ENCODE measurements at places on chromosomes 13 and 19. TPM values are rescaled to one million over a fixed set of nuclear protein-coding genes. Genes with fewer than 3 reads are reported as not detected.
A peak's percentile ranks its signal among the peaks of the same experiment; 100 is the strongest.

GRCh38 chr13:113393226-113393562 lies 29.3 kb upstream of the GRTP1 start:
- DNase-seq: no peak

DNA sequence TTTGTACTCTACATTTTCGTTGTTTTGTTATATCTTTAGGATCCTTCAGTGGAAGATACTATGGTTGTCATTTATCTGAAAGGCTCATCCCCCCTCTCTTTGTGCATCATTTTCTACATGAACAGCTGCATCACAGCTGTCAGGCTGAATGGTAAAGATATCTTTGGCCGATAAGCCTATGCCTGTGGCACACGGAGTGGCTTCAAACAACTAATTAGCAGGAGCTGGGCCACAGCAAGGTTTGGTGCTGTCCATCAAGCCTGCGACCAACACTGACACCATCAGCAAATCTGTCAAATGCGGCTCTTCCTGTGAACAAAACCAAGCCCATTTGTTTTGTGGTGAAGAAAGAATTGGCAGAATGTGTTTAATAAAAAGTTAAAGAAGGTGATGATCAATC lies 334.4 kb downstream of the PCDH9 start:
- no peak for DNase-seq

DNA sequence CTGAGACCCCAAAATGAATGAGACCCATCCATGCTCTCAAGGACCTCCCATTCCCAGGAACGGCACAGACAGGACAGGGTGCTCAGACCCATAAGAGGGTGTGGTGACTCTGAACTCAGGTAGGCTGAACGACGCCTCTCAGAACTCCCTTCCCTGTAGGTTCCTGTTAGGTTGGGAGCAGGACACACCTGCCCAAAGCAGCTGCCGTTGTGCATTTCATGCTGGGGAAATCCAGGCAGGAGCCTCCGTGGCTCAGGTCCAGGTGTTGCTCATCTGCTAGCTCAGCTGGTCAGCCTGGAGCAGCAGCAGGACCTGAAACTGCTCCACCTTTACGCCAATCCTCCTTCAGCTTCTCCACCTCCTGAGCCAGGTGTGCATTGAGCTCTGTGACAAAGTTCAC lies 19.1 kb upstream of the TEX101 start:
- no peak for DNase-seq

- peak; percentile 49 for DNase-seq
Observed at GRCh38 chr19:11261971-11262839, at the start of gene DOCK6. Gene DOCK6, minus strand, starts transcription at chr19:11262524. Its CDS starts 84 bp downstream, at chr19:11262440.

The PSPN gene
- 1.6 TPM for total RNA-seq

GRCh38 chr13:25171517-25172302 lies at the start of gene AMER2:
Gene AMER2, minus strand, starts transcription at chr13:25172288. Its CDS starts 669 bp downstream, at chr13:25171619.
- peak; percentile 35 for DNase-seq

DNA sequence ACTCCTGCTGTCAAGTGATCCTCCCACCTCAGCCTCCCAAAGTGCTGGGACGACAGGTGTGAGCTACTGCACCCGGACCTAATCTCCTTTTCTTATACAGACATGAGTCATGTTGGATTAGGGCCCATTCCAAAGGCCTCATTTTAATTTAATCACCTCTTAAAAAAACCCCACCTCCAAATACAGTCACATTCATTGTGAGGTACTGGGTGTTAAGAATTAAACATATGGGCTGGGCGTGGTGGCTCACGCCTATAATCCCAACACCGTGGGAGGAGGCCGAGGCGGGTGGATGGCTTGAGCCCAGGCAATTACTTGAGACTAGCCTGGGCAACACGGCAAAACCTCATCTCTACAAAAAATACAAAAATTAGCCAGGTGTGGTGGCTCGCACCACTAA lies 46.6 kb downstream of the PIN1 start:
- peak; percentile 49 for DNase-seq

The FCER2 gene
- not detected for total RNA-seq

- no peak for DNase-seq
Observed at GRCh38 chr13:43100667-43101066, 77.3 kb downstream of the DNAJC15 start.

DNA sequence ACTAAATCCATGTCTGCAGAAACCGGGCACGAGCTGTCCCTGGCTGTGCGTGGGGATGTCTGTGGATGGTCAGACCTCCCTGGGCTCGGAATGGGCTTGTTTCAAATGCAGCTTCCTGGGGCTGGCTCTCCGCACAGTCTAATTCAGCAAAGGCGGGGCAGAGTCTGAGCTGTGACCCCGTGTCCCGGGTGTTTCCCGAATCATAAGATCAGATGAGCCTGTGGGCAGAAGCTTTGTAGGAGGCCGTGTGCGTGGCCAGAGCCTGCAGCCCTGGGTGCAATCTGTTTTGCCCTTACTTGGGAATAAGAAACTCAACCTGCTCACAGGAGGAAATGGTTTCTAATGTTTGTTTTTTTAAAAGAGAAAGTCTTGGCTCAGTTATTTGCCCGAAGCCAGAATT lies 13.9 kb upstream of the GNA11 start:
- peak; percentile 74 for DNase-seq

DNA sequence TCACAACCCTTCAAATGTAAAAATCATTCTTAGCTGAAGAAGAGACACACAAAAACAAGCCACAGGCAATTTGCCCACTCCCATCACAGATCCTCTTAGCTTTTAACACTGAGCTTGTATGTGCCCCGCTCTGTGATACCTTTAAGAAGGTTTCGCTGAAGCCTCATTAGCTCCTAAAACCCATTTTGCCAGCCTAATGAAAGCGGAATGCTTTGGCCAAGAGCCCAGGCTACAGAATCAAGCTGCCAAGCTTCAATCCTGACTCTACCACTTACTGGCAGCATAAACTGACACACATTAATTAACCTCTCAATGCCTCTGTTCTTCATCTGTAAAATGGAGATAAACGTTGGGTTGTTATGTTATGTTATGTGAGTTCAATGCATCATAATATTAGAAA lies 10.5 kb downstream of the ZNF112 start:
- DNase-seq: no peak

DNA sequence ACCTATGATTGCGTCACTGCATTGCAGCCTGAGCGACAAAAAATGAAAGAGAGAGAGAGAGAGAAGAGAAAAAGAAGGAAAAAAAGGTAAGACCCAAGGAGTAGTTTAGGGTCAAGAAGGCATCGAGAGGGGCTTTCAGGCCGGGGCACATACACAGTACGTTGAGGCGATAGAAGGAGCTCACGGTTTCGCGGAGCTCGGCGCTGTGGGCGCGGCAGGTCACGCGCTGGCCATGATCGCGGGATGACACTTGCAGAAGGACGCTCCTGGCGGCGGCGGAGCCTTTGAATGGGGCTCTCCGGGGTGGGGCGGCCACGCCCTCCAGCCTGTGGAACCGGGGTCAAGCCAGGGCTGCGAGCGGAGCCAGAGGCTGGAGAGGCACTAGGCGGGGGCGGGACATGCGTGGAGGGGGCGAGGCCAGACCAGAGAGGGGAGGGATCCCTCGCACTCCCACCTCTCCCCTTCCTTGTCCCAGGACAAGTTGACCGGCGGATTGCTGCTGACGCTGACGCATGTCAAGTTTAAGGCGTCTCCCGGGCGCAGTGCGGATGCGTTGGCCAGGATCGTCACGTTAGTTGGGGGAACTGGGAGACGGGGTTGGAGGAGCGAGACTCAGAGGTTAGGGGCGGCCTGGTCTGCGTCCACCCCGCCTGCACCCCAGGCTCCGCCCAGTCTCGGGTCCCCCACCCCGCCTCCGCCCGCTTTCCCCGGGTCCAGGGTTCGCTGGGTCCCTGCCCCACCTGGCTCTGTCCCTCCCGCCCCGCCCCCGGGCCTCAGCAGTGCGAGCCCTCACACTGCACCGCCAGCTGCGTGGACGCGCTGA lies 6.9 kb downstream of the NPHS1 start:
- peak; percentile 43 for DNase-seq

GRCh38 chr13:68748038-68748437 lies 1359.6 kb upstream of the ATXN8OS start:
- peak; percentile 3 for DNase-seq

The B3GNT8 gene
- total RNA-seq: not detected

The PLVAP gene
- total RNA-seq: not detected

The STRN4 gene
- total RNA-seq: 67.1 TPM

The HCST gene
- not detected for total RNA-seq

DNA sequence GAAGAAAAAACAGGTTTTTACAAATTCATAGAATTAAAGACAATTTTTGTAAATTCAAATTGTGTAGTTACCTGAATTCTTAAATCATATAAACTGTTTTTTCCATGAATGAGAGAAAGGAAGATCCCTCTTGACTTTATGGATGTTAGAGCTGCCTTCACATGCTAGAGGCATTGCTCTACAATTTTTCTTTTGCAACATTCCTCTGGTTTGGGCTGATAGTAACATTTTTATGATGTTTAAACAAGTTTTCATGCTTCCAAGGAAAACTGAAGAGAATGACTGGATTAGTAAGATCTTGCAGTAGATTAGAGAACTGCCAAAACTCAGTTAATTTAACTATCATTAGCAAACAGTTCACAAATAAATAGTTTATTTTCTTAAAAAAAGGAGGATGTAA lies 250.6 kb downstream of the GPC6 start:
- DNase-seq: no peak

DNA sequence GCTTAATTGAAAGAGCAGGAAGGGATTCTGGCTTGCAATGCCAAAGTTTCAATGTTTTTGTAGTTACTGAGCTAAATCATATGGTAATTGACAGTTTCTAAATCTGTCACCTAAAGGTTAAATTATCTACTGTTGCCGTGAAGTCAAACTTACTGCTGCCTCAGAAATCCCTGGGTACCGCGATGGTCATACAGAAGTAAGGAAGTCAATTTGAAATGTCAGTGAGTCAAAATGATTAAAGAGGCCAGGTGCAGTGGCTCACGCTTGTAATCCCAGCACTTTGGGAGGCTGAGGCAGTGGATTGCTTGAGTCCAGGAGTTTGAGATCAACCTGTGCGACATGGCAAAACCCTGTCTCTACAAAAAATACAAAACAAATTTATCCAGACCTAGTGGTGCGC lies 48.8 kb upstream of the TPM4 start:
- no peak for DNase-seq

DNA sequence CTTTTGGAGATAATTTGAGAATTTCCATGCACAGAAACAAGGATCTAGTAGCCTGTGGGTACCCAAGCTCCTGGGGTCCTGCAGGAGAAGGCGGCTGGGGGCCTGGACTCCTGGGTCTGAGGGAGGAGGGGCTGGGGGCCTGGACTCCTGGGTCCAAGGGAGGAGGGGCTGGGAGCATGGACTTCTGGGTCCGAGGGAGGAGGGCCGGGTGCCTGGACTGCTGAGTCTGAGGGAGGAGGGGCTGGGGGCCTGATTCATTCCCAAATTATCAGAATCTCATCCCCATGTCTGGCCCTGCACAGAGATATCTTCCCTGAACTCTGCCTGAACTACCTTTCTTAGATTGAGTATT lies 520 bp upstream of the RDH13 start:
- DNase-seq: no peak

DNA sequence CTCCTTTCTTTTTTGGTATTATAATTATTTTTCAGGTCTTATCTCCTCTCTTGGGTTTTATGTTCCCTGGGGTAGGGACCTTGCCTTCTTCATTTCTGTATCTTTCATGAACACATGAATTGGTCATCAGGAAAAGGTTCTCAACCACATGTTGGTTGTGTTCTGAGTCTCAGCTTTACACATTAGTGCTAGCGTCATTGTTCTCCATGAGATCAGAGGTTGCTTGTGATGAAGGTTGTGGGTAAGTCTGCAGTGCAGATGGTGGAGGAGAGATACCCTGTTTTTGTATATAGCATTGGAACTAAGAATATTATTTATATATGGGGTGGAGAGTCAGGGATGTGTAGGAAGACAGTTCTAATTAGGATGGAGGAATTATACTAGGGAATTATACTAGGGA lies 24.5 kb upstream of the CEACAM8 start:
- no peak for DNase-seq

DNA sequence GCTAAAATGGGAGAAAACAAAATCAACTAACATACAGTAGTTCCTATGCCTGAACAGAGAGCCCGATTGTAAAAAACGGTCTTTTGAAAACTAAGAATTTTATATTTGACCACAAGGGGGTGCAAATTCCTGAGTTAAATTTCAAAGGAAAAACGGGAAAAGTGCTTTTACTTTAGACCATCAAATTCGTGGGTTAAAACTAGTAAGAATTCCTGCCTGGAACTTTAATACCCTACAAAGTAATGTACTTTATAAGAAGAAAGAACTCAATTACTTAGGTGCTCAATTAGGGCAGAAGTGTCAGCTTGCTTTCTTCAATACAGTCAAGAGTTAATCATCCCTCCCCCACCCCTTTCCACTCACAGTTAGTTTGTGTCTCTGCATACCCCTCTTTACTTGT lies 69.8 kb downstream of the KCNRG start:
- DNase-seq: no peak

The DNAAF3 gene
- 3.1 TPM for total RNA-seq

Measured in Daoy (cell line).